ENCODE measurements at places on chromosomes 12 and 14.

DNA sequence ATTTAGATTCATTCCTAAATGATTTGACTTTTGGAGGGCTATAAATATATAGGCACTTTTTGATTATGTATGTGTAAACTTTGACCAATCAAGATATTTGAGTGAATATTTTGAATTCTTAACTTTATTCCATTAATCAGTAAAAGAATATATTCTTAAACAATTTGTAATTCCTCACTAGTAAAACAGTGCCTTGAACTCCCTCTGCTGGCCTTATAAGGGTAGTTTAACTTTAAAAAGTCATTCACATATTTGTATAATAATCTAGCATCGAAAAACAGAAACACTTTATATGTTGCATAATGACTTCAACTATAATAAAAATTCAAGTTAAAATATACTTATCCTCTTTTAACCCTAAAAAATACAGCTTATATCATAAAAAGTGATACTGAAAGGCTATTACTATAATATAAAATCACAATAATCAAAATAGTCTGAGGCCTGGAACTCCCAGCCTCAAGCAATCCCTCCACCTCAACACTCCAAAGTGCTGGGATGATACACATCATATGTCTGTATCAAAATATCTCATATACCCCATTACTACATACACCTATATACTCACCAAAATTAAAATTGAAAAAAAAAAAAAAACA, 31.2 kb downstream of the CCDC59 start:
- DNase-seq: peak; percentile 58

DNA sequence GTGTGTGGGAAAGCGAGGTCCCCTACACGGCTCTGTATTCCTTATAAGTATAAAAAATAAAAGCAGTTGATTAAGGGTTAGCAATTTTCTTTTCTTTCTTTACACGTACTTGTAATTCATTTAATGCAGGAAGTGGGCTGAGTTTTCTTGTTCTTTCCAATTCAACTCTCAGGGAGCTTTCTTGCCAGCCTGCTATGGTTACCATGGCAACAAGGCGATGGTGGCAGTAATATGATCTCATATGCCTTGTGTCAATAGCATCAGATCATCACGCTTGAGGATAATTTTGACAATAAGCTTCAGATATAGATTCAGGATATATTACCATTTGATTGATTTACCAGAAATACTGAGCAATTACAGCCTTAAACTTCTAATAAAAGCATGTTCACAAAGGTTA, 466.5 kb downstream of the APAF1 start:
- DNase-seq: peak; percentile 64

GRCh38 chr14:61530296-61530695, 165.0 kb upstream of the HIF1A start:
- DNase-seq: no peak

DNA sequence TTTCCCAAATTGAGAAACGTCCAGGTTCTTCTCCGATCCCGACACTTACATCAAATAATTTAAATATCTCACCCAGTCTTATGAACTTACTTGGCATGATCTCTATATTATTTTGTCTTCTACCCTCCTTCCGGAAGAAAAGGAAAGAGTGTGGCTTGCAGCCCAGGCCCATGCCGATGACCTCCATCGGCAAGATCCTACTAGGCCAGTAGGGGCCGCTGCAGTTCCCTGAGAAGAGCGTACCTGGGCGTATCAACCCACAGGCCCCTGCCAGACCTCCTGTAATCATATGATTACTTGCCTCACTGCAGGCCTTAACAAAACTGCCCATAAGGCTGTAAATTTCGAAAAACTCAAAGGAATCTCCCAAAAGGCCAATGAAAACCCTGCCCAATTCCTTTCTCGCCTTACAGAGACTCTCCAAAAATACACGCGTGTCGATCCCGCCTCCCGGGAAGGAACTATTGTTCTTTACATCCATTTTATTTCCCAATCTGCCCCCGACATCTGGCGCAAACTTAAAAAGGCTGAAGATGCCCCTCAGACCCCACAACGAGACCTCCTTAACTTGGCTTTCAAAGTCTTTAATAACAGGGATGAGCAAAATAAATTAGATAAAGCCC, 69.6 kb downstream of the MOK start:
- DNase-seq: no peak

- DNase-seq: no peak
Measured at GRCh38 chr12:25979563-25979962, 21.1 kb downstream of the RASSF8 start.

DNA sequence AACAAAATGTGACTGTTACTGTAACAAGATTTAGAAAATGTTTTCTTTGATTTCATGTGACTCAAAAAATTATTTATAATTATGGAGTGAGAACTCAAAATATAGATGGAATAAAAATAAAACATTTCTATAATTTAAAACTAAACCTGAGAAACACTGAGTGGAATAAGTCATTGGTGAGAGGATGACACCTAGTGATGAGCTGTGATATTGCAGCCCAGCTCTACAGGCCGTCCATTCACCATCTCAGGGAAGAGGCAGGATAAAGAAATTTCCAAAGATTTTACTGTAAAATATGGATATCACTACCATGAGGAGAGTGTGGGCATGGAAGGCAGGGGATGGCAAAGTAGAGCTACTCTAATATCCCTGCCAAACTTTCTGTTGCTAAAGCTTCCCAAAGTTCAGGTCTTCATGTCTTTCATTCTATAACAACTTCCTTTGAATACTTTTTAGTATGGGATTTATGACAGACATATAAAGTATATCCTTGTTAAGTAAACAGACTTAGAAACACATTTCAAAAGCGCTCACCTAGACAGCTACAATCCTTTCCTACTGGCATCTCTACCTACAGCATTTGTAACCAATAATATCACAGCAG, 308.0 kb downstream of the ITPR2 start:
- no peak for DNase-seq

- DNase-seq: no peak
Measured at GRCh38 chr14:104353221-104353920, 215.0 kb downstream of the KIF26A start.

- DNase-seq: no peak
Measured at GRCh38 chr12:50186681-50187080, 19.5 kb upstream of the CERS5 start.

DNA sequence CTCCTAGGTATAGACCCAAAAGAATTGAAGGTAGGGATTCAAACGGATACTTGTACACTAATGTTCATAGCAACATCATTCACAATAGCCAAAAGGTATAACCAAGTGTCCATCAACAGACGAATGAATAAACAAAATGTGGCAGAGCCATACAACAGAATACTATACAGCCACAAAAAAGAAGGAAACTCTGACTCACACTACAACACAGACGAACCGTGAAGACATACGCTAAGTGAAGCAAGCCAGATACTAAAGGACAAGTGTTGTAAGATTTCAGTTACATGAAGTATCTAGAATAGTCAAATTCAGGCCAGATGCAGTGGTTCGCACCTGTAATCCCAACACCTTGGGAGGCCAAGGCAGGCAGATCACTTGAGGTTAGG, 19.1 kb downstream of the CAMKK2 start:
- no peak for DNase-seq

DNA sequence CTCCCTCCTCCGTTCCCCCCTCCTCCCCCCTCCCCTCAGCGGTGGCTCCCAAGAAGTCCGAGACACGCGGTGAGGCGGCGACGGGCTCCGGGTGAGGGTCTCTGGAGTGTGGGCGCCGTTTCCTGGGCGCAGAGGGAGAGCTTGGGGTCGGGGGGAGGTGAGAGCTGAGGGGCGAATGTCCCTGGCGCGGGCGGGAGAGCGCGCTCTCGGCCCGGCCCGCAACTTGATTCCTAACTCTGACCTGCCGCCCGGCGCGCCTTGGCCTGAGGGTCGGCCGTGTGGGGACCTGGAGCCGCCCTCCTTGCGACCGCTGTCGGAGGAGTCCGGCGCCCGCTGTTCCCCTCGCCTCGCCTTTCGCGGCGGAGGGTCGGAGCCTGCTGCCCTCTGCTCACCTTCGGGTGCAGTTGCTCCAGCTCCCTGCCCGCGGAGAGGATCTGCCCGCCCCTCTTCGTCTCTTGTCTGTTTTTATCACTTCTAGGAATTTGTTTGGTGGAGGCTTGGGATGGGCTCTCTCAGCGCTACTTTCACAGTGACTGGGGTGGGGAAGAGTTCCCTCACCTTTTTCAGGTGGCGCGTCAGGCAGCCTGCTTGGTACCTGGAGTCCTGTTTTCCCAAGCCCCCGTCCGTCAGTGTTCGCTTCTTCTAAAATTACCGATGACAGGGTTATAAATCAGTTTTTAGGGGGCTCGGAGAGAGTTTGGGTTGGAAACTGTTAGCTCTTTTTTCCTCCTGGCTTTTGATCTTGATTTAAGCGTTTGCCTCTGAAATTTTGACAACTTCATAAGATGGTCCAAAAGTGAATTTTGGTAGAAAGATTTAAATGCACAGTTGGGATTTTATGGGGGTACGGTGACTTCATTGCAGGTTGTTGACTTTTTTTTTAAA, 495 bp downstream of the ADIPOR2 start:
- no peak for DNase-seq

- DNase-seq: no peak
Measured at GRCh38 chr12:59833408-59833807, 237.6 kb downstream of the SLC16A7 start.

DNA sequence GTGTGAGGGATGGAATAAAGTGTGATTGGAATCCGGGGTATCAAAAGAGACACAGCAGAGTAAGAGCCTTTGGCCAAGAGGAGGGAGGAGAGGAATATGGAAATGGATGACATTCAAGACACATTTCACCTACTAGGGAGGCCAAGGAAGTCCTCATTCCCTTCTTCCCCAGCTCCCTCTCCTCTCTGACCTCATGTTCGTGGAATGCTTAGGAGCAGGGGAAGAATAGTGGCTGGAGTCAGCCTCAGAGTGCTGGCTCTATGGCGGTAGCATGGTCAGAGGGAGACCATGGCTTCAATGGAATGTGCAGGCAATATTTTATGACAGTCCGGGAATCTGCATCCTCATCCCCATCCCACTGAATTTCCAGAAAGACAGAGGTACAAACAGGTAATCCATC, 196.6 kb downstream of the EGLN3 start:
- DNase-seq: no peak

DNA sequence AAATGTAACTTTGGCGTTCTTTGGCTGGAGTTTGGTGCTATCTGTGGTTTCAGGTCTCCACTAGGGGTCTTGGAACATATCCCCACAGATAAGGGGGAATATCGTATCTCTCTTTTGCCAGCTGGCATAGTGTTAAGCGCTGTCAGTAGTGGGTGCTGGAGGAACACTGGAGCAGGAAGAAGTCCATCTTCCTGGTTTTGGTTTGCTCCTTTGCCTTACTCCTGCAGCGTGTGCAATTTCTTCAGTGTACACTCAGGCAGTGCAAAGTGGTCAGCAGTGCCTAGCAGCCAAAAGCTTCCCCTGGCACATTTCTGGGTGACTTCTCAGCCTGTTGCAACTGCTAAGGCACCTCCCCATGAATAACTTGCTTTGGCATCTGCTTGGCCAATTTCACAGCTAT, 11.7 kb upstream of the RIPK3 start:
- no peak for DNase-seq

DNA sequence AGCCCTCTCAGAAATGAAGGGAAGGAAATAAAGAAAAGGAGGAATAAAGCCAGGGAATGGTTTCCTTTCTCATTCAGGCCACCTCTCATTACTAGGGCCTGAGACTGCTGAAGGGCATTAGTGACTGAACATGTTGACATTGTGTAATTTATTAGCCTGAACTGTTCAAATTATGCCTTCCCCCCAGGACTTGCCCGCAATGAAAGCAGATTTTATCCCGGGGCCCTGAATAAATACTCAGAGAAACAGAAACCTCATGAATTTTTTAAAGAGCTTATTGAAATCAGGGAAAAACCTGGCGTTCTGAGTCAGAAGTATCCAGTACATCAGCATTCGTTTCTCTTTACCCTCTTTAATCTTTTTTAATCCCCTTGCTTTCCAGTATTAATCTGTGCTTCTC, 35.9 kb upstream of the WSCD2 start:
- DNase-seq: no peak

- DNase-seq: no peak
Measured at GRCh38 chr12:124927201-124928094, 13.0 kb upstream of the UBC start.

DNA sequence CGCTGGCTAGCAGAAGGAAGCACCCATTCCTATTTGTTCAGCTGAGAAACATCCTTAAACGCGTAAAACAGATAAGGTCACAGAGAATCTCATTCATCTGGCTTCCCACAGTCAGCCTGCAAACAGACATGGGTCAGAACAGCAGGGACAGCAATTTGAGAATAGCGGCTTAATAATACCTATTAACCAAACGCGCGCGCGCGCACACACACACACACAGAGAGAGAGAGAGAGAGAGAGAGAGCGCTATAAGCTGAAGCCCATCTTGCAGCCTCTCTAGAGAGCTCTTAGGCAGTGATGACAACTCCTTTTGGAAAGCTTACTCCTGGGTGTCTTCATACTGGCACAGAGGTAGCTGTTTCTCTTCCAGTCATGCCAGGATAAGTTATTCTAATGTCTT, 26.4 kb downstream of the TMEM132D start:
- no peak for DNase-seq

- no peak for DNase-seq
Measured at GRCh38 chr12:754851-755562, 2.6 kb downstream of the WNK1 start.

DNA sequence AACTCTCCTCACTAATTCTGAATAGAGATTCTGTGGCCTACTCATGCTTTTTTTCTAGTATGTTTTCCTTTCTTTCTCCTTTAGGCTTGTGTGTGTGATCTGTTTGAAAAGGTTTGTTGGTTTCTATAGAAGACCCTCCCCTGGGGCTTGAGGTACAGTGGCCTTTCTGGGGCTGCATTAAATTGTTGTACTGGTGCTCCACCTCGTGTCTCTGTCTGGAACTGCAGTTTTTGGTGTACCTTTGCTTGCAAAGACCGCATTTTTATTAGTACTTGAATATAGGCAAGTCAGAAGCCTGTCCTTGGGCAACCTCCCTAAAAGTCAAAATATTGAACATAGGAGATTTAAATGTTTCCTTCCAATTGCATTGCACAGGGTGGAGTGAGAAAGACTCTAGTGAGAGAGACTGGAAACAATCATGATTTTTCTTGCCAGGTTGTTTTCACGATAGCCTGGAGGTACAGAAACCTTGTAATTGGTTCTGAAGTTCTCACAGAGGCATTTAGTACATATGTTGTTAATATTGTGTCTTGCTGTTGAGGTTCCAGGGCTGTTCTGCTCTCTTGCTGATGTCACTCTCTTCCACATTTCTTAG, 39.0 kb downstream of the SLCO1B1 start:
- DNase-seq: peak; percentile 5

DNA sequence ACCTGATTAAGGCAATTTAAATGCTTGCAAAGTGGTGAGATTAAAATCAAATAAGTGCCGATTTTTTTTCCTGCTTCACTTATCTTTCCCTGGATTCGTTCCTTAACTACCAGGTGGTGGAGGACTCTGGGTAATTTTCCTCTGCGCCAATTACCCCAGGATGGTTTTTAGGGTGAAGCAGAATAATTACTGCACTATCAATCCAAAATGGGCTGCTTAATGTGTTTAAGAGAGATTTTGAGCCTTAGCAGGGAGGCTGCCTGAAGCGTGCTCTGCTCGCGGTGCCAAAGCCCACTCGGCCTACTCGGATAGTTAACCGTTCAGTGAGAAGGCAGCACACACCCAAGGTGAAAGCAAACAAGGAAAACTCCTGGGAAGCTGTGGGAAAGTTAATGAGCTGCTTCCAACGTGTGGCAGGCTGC, 274.9 kb upstream of the LMO3 start:
- peak; percentile 96 for DNase-seq
